ENCODE measurements at places on chromosomes 6 and 20.

GRCh38 chr6:18214003-18214402 lies 50.3 kb downstream of the DEK start:
- no peak for DNase-seq

DNA sequence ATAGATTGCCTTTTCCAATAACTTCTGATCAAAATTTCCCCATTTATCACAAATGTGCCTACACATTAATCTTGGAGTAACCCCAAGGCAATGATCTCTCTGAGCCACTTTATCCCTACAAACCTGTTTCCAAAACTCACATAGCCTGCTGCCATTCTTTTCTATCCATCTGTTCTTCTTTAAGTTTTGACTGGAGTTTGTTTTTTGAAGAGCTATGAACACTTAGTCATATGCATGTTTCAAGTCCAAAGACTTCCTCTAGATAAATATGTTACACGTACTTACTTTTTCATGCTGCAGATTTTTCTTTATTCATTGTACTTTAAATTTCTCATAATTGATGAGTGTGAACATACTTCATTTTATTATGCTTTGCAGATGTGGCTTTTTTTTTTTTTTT lies 488.9 kb upstream of the CITED2 start:
- no peak for DNase-seq

- no peak for DNase-seq
Observed at GRCh38 chr20:24365670-24366069, 103.8 kb upstream of the SYNDIG1 start.

- no peak for DNase-seq
Observed at GRCh38 chr20:10170261-10170660, 48.4 kb upstream of the SNAP25 start.

- no peak for DNase-seq
Observed at GRCh38 chr6:34657307-34657978, 39.1 kb downstream of the ILRUN start.

GRCh38 chr6:37882292-37882691 lies 62.8 kb downstream of the ZFAND3 start:
- DNase-seq, result no peak

- DNase-seq, result no peak
Observed at GRCh38 chr6:2168480-2168879, 76.9 kb downstream of the GMDS start.

DNA sequence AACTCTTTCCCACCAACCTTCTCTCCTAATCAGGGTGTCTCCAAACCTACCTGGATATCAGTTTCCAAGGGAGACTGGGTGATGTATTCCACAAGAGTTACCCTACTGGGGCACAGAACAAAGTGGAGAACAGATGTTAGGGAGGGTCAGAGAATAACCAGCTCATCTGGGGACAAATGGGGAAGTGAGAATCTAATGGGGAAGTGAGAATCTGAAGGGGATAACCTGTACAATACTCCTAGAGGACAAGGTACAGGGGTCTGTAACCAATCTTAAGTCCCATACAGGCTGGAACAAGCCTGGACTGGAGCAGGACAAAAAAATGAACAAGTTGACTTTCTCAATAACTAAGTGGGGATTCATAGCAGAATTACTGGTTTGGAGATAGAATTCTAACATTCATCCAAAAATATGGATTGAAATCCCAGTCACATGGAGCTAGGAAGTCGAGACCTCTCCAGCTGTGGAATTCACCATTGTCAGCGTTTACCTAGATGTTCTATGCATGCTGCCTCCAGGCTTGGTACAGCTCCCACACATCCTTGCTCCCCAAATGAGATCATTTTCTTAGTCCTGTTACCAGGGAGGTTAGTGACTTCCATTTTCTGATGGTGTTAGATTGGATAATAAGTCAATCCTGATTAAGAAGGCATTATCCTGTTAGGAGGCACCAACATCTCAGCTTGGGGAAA lies 214.8 kb upstream of the MOCS1 start:
- no peak for DNase-seq

DNA sequence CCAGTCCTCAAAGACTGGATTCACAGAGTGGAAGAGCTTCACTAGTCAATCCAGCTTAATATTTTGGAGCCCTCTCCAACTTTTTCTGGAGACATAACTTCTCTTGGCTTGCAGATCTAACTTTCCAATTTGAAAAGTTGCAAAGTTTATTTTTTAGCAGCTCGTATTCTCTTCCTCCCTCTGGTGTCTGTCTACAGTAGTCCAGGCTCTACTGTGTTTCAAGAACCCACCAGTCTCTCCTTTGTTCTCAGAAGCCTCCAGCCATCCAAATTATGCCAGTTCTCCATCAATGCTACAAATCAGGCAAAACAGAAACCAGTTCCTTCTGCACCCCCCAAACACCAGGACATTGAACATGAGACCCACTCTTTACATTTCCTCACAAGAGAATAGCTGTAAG lies 376.1 kb upstream of the OPRM1 start:
- DNase-seq, result no peak

DNA sequence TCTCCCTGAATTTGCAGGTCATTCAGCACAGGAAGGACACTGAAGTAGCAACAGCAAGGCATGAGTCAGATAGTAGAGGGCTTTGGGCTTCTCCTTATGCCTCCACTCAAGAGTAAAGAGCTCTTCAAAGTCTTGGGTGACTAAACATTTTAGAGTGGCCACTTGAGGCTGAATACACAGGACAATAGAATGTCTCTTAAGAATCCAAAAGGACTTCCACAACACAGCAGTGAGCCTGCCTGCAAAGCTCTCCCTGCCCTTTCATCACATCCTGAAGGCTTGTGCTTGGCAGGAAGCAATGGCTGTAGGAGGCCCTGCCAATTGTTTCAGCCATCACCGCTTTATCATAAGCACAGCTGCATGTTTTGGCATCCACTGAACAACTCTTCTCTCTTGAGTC lies 36.8 kb downstream of the FOXQ1 start:
- no peak for DNase-seq

- DNase-seq, result no peak
Observed at GRCh38 chr20:50446351-50447101, 63.7 kb upstream of the PTPN1 start.

DNA sequence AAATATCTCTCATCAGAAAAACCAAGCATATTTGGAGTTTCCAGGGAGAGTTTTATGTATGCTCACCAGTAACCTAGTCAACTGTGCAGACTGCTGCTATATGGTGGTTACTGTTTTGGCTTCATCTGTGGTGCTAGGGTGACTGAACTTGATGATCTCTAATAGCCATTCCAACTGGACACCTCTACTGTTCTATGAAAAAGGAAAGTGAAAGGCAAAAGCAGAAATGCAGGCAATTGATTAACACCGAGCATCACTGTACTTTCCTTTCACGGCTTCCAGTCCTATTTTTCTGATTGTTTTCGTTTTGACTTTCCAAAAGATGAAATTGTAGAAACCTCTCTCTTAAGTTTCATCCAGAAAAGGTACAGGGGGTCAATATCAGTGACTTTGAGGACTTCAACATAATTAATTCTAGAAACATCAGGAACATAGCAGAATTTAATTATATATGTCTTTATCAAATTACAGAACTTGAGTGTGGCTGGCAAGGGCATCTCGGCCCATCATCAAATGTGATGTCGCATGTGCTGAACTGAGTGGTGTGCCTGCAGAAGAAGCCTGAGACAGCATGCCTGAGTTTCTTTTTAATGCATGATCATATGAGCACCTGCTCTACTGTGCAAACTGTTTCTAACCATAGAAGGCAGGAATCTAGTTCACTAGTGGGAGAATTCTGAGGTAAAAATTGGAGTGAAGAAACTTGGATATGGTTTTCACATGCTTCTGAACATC lies 464.3 kb upstream of the FLRT3 start:
- DNase-seq, result no peak

DNA sequence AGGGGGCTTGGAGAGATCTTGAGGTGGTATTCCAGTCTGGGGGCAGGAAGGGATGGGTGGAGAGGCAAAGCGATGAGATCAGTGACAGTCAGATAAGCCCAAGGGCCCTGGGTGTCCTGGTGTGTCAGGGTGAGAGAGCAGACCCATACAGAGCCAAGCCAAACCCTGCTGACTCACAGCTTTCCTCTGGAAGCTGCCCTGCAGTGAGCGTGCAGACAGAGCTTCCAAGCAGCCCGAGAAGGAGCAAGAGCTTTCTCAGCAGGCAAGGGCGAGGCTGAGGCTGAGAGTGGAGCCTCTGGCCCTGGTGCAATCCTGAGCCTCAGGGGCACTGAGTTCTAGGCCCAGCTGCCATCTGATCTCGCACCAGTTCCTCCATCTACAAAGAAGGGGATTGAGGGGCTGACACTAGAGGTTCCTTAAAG lies 91.1 kb upstream of the HIVEP1 start:
- DNase-seq, result no peak

- no peak for DNase-seq
Observed at GRCh38 chr6:143200167-143200770, 139.6 kb downstream of the AIG1 start.

GRCh38 chr6:44133003-44133931 lies 5.9 kb downstream of the TMEM63B start:
- no peak for DNase-seq

GRCh38 chr6:167093922-167094432 lies 28.9 kb upstream of the CCR6 start:
- no peak for DNase-seq

DNA sequence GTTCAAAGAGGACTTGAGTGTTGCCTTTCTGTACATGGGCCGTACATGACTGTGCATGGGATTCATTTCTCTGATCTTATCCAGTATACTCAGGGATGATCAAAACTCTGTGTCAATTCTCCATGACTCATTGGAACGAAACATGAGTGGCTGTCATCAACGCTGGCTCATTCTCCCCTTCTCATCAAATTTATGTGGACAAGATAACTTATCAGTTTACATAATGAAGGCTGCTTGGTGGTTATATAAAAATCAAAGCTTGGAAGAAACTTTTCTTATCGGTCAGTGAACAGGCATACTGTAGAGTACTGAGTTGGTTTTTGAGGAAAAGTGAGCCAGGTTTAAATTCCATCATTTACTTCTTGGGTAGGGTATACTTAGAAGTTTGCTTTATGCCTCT lies 24.9 kb downstream of the CRISP1 start:
- no peak for DNase-seq

- DNase-seq, result no peak
Observed at GRCh38 chr6:36862164-36862847, 12.3 kb downstream of the PPIL1 start.

DNA sequence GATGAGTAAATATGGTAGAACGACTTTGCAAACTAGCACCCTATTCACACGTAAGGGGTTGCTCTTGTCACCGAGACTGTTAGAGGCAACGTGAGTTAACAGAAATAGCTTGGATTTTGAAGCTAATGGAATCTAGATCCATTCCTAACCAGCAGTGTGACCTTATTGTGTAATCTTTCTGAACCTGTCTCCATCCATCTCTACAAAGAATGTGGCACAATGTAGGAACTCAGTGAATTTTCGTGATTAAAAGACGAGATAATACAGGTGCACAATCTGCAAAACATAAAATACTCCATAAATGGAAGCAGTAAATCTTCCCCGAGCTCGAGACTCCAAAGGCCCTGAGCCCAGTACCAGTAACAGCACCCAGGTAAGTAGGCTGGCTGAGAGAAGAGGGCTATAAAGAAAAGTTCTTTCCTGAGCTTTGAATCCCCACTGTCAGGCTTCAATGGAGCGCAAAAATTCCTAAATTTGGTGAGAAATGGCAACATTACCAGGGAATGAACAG lies 801 bp upstream of the KIFC1 start:
- no peak for DNase-seq

GRCh38 chr20:53959911-53960578 lies 110.3 kb downstream of the BCAS1 start:
- DNase-seq, result no peak

DNA sequence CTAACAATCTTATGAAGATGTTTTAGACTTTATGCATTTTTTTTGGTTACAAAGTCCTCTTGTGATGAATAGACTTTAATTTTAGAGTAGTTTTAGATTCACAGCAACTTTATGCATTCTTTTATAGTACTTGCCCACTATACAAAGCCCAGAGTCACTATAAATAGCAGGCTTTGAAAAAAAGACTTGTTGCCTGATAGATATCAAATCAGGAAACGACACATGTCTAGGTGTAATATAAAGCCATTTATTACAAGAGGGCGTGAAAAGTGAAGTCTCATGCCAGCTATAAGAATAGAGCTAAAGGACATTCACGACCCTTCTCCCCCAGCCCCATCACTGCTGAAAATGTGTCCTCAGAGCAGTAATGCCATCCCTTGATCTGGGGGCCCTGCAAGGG lies 78.0 kb upstream of the MRPS10 start:
- no peak for DNase-seq

DNA sequence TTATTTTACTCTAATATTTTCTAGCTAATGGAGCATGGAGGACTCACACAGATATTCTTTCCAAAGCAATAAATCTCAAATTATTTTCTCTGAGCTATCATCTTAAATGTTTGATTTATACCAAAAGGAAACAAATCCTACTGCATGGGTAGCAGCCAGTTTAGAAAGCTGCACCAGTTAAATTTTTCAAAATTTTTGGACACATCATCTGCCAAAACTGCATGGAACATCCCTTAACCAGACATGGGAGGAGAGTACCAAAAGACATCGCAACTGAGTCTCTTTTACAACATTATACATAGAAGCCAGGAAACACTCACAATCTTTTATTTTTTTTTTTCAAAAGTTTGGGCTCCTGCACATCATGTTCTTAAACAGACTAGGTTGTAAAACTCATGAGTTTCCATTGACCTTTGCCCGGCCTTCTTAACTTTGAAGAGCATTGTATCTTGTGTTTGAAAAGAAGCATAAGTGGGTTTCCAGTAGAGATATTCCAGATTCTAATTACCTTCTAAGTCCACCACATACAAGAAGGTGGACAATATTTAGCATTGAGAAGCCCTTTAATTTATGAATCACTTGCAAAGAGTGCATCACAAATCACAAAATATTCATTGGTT lies 87.7 kb upstream of the HMGCLL1 start:
- DNase-seq, result no peak

- DNase-seq, result no peak
Observed at GRCh38 chr20:33851842-33852466, 40.8 kb downstream of the CHMP4B start.
